Lung microvascular endothelial cell (primary cell): ENCODE measurements at places on chromosomes 3 and 15. TPM values are rescaled to one million over a fixed set of nuclear protein-coding genes. Genes with fewer than 3 reads are reported as not detected.

- peak; percentile 66 for DNase-seq
These were observed 449.3 kb upstream of the THBS1 start for GRCh38 chr15:39131609-39132008.

DNA sequence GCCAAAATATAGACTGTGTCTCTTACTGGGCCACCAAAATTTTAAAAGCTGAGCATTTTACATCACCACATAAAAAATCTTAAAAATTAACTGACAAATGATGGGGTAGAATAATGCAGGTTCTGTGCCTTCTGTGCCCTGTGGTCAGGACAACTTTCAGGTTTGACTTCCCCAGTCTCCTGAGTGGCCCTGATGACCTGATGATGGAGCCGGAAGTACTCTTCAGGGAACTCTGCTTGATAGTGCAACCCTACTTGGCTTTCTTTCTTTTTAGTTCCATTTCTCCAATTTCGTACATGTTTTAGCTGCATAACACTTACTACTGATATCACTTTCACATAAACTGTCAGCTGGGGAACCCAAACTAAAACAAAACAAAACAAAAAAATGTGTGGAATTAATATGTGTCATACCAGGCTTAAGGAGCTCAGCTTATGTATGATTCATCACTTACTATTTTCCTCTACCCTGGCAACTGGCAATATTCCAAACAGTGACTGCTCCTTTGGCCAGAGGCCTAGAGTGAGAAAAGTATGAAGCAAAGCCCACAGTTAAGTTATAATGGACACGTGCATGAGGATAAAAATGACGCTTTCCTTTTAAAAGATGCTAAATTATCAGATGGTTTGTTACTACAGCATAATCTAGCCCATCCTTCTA, 194.3 kb downstream of the BCHE start:
- DNase-seq = peak; percentile 96

GRCh38 chr15:34721802-34722438, 32.9 kb downstream of the GJD2 start:
- peak; percentile 11 for DNase-seq

GRCh38 chr3:153173758-153174516, 11.9 kb downstream of the RAP2B start:
- no peak for DNase-seq

Gene MOBP
- total RNA-seq = under 0.01 TPM in 1 of 2 replicates, not detected in the other
